Thymus (tissue), 14 donors: ENCODE measurements at places on chromosomes 12 and 14. TPM values are rescaled to one million over a fixed set of nuclear protein-coding genes. Genes with fewer than 3 reads are reported as not detected.

The SDSL gene
- total RNA-seq, result 2.1 TPM

The SERPINA10 gene
- 0.05 TPM for total RNA-seq

The PMEL gene
- total RNA-seq, result 0.28 TPM

- no peak for DNase-seq
Measured at GRCh38 chr14:23881282-23881681, 72.3 kb upstream of the DHRS4 start.

DNA sequence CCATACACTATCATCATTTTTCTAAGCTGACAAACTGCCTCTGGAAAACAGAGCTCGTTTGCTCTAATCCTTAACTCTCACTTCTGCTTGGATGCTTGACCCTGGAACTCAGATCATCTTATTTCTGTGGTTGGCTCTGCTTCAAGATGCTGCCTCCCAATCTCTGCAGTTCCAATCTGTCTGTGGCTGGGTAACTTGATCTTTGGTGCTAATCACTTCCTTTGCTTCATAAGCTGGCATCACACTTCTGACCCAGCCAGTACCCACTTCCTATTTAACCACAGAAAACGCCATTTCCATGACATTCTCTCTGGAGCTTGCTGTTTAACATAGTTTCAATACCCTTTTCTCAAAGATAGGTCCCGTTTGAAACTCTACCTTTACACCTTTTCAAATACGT, 254.2 kb downstream of the ACSS3 start:
- no peak for DNase-seq

DNA sequence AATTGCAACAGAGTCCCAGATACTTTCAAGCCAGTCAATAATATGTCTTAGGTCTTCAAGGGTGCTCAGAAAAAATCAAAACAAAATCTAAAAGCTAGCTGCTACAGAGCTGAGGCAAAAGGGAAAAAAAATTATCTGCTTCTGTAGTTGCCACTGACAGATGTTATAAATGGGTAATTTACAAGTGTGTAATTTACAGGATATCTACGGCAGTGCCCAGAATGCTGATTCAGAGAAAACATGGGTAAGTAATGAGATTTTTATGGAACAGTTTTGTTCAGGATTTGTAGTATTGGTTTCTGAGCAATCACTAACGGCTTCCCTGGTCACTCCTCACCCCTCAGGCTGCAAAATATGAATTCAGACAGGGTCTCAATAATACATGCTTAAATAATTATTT, 234.1 kb downstream of the GALC start:
- no peak for DNase-seq

- DNase-seq, result no peak
Measured at GRCh38 chr12:46159309-46159901, 109.4 kb downstream of the SLC38A1 start.

DNA sequence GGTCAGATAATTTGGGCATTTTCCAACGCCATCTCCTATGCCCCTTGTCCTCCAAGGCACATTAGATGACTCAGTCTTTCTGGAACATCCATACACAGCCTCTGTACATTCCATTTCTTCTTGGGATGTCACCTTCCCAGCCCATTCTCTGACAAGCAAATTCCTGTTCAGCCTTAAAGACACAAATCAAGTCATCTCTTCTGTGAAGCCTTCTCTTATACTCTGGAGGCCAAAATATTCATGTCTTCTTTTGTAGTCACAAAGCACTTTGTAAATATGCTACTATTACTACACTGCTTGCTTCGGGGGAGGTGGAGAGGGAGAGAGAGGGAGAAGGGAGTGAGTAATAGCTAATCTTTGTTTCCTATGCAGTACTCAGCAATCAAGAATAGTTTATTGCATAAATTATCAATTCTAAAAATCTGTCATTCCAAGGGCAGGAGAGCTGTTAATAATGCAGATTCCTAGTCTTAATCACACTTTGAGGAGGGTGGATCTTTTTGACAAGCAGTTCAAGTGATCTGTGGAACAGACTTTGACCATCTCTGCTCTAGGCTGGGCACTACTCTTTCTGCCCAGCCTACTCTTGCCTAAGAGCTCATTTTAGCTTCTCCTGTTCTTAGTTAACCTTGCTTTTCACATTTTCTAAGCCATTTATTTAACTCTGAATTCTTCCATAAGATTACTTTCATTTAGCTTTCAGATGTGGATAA, 27.9 kb downstream of the KCNMB4 start:
- no peak for DNase-seq

- no peak for DNase-seq
Measured at GRCh38 chr14:20302042-20302755, 3.6 kb downstream of the TTC5 start.

GRCh38 chr12:132196038-132196872, 52.0 kb downstream of the NOC4L start:
- no peak for DNase-seq

DNA sequence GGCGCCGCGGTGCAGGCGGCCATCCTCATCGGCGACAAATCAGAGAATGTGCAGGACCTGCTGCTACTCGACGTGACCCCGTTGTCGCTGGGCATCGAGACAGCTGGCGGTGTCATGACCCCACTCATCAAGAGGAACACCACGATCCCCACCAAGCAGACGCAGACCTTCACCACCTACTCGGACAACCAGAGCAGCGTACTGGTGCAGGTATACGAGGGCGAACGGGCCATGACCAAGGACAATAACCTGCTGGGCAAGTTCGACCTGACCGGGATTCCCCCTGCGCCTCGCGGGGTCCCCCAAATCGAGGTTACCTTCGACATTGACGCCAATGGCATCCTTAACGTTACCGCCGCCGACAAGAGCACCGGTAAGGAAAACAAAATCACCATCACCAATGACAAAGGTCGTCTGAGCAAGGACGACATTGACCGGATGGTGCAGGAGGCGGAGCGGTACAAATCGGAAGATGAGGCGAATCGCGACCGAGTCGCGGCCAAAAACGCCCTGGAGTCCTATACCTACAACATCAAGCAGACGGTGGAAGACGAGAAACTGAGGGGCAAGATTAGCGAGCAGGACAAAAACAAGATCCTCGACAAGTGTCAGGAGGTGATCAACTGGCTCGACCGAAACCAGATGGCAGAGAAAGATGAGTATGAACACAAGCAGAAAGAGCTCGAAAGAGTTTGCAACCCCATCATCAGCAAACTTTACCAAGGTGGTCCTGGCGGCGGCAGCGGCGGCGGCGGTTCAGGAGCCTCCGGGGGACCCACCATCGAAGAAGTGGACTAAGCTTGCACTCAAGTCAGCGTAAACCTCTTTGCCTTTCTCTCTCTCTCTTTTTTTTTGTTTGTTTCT, 1.7 kb downstream of the HSPA2 start:
- DNase-seq, result no peak

- no peak for DNase-seq
Measured at GRCh38 chr14:105885561-105886320, 359.4 kb downstream of the TMEM121 start.
